ENCODE measurements at places on chromosomes 2 and 18.

DNA sequence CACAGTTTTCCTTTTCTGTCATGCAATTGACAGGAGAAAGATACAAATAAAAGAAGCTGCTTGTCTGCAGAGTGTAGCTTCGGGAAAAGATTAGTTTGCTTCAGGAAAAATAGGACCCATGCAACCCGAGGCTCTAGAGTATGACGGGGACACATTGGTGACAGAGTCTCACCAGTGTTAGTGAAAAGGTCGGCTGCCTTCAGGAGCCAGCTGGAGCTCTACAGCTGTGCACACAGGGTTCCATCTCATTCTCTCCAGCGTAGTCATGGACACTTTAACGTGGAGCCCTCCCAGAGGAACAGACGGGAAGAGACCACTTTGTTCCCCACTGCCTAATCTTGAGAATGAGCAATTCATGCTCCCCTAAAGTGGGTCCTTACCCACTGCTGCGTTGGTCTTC is 42.9 kb downstream of the FECH start:
- no peak for DNase-seq

DNA sequence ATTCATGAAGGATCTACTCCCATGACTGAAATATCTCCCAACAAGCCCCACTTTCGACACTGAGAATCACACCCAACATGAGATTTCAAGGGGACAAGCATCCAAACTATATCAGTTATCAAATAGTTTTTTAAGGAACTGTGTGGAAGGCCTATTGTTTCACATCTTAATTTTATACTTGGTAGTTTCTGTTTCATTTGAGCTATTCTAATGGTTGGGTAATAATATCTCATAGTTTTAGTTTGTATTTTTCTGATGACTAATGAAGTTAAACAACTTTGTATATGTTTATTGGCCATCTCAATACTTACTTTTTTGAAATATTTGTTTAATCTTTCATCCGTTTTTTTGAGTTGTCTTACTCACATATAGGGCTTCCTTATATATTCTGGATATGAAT is 135.0 kb downstream of the SCG2 start:
- no peak for DNase-seq

DNA sequence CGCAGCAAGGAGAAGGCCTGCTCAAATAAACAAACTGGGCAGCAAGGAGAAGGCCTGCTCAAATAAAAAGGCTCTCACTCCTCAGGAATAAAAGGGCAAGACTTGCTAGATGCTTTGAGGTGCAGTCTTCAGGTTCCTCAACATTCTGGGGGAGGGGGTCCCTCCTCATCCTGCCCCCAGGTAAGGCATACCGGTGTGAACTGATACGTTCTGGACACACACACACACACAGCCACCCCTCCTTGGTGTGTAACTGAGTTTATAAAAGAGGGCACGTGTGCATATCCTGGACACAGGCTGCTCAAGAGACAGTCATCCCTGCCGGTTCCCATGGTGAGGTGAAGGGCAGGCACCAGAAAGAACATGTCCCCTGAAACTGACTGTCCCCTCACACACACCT is 4.5 kb downstream of the TEX261 start:
- peak; percentile 24 for DNase-seq

DNA sequence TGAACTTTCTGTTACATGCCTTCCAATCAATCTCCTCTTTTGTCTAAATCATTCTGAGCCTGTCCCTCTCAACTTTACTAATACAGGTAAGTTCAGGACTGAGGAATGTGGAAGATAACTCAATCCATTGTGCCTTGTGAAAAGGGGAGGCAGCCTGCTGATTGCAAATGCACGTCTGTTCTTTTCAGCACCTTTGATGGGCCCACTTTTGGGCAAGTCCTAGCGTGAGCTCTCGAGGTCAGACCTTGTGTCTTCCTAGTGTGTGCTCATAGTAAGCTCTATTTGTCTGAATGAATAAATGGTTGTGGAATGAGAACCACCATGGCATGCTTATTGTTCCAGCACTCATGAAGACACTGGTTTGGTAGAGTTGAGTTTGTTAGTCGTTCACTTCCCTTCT is 50.4 kb upstream of the REL start:
- DNase-seq: no peak

DNA sequence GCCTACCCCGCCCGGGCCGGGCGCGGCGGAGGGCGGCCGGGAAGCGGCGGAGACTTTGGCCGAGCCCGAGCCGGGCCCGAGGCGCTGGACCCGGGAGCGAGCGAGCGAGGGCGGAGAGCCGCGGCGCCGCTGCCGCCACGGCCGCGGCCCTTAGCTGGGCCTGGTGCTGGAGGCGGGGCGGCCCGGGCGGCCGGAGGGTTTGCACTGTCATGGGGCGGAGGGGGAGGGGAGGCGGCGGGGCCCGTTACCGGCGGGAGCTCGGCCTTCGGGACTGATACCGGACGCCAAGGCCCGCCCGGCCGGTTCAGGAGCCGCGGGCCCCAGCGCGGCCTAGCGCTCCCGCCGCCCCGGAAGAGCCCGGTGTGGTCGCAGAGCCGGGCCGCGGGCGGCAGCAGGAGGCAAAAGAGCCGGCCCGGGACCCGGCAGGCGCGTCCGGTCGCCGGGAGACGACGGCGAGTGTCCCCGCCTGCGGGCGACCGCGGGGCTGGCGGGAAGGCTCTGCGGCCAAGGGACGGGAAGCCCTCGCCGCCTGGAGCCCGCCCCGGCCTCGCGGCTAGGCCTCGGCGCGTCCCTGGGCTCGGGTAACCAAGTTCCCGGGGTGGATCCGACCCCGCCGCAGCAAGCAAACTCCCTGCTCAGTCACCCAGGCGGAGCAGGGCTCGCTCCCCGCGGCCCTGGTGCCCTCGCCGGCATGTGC is 697 bp downstream of the KCMF1 start:
- DNase-seq: peak; percentile 51

DNA sequence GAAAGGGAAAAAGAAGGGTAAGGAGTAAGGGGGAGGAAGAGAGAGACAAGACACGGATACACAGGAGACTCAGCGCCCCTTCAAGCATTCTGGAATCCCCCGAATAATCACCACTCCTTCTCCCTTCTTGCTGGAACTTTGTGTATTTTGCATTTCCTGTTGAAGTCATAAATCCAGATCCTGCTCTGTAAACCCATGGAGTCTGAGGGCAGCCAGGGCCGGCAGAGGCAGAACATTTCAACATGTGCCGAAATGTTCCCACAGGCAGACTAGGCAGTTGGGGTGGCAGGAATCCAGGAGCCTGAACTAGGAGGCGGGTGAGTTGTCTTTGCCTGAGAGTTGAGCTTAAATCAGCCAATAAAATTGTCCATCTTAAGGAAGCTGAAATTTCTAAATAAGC is 193.1 kb downstream of the SH3RF3 start:
- DNase-seq: peak; percentile 83

GRCh38 chr2:105641389-105641811 is 103.3 kb upstream of the NCK2 start:
- no peak for DNase-seq

GRCh38 chr18:37084912-37085311 is 256.0 kb downstream of the KIAA1328 start:
- no peak for DNase-seq

DNA sequence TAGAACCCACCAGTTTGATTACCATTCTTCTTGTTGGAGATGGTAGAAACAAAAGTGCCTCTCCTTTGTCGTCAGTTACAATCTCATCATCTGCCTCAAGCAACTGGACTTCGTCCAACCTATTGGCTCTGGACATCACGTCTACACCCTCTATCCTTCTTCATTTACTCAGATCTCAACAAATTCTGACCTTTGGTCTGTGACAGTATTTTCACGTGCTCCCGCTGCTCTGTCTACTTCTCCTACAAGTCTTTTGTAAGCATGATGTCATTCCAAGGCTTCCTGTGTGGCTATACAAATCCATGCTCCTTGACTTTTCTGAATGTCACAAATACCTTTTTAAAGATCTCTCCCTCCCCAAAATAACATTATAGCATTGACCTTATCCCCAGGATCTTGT is 43.0 kb upstream of the PID1 start:
- no peak for DNase-seq

DNA sequence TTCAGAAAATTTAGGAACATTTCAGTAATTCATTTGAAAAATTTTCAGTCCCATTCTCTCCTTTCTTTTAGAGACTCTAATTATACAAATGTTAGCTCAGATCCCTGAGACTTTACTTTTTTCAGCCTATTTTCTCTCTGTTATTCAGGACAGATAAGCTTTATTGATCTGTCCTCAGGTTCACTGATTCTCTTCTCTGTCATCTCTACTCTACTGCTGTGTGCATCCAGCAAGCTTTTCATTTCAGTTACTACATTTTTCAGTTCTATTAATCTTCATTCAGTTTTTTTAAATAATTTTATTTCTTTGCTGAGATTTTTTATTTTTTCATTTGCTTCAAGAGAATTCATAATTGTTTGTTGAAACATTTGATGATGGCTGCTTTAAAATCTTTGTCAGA is 22.1 kb upstream of the PIK3C3 start:
- no peak for DNase-seq

GRCh38 chr2:149732730-149733290 is 145.2 kb upstream of the MMADHC start:
- no peak for DNase-seq

DNA sequence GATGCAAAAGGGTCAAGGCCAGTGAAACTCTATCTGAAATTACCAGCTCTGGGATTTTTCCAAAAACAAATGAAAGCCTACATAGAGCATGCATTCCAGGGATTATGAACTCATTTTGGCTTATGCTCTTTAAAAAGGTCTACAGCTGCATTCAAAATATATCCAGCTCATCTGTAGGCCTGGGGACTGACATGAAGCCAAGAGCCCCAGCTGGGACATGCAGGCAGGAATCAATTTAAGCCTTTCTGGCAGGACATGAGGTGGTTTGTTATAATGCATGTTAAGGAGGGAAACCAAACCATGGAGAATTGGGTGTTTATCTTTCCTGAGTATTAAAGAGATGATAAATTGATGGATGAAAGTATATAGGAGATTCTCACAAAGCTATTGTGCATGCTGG is 164.5 kb downstream of the RBM43 start:
- DNase-seq: no peak

DNA sequence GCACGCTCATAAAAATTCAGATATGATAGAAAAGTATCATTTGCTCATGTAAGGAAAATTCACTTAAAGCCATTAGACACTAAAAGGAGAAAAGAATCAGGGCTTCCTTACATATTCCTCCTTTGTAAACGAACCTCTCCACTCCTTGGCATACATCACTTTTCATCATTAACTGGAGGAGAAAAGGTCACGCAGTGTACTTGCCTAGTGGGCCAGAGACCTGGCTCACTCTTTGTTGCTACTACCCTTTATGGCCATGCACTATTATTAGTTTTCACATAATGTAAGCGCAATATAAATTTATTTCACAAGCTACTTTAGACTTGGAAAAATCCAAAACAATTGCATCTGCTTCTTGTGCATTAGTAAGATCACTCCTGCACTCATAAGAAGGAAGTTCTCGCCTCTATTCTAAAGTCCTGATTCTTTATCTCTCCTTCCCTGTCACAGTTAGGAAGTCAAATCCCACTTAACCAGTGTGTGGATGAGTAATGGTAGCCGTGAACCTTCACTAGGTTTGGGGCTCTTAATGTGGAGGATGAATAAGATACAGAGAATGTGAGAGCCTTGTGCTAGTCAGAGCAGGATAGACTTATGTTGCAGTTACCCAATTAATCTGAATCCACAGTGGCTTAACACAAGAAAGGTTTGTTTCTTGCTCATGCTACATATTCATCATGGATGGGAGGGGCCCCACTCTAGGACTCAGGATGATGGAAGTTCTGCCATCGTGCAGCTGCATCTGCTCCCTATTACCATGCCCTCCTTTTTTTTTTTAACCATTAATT is 115.0 kb upstream of the GLS start:
- DNase-seq: no peak

DNA sequence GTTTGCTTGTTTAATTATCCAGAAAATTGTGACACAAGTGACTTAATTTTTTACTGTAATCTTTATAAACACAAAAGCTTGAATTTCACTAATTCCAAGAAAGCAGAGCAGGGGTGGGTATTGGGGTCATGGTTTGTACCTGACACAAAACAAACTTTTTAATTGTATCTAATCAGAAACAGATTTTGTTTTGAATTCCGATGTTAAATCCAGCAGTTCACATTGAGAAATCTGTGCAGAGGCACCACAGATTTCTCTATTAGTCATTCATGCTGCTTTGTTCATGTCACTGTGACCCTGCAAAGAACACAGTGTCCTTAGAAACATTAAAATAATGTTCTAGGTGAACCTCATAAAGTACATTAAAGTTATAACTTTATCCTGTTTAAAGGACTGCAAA is 443.4 kb downstream of the NYAP2 start:
- no peak for DNase-seq

- no peak for DNase-seq
Measured at GRCh38 chr18:44899832-44900231, 219.1 kb downstream of the SETBP1 start.

DNA sequence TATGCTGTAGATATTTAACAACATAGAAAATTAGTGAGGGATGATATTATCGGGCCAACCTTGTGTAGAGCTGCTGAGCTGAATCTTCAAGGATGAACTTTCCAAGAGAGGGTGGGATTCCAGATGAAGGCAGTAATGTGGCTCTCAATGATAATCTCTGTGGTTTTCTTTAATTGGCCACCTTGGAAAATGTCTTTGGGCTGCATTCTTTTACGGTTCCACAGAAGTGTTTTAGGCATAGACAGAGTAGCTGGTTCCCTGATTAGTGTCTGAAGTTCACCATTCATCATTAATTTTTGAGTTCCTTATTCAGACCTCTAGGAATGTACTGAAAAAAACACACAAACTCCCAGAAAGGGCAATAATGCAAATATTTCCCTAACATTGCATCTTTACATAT is 1566.9 kb upstream of the PIK3C3 start:
- no peak for DNase-seq

DNA sequence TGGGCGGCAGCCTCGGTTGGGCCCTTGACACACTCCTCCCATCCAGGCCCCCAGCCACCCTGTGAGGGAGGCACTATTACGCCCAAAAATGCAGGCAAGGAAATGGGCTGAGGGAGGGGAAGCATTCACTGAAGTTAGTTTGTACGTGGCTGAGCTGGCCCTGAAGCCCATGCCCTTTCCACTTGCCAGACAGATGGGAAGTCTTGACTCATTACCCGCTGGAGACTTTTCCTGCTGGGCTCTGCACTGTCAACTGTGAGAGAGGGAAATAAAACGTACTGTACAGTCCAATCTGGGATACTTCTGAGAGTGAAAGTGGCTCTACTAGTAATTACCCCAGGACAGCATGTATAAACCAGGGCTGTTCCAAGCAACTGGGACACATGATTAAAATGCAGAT is 125.9 kb downstream of the MSH2 start:
- no peak for DNase-seq

- DNase-seq: no peak
Measured at GRCh38 chr18:4143585-4143984, 311.5 kb downstream of the DLGAP1 start.

DNA sequence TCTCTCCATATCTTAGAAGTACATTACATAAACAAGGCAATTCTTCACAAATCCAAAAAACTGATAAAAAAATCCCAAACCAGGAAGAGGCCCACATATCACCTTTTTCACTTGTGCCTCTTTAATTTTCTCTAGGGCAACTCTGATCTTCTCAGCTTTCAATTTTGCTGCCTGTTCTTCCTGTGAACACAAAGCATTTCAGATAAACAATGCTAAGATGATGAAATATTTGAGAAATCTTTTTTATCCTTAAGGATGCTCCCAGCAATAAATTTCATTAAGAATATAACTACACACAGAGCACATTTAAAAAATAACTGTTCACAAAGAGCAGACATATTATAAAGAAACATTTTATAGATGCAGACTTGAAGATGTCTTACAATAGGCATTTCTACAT is 73.4 kb downstream of the RAPH1 start:
- no peak for DNase-seq
